ENCODE measurements at places on chromosomes 7 and 10.

GRCh38 chr10:5089865-5090264 is 4.3 kb upstream of the AKR1C3 start:
- DNase-seq = peak; percentile 37

- no peak for DNase-seq
Observed at GRCh38 chr10:11018432-11018841, 765 bp downstream of the CELF2 start.

DNA sequence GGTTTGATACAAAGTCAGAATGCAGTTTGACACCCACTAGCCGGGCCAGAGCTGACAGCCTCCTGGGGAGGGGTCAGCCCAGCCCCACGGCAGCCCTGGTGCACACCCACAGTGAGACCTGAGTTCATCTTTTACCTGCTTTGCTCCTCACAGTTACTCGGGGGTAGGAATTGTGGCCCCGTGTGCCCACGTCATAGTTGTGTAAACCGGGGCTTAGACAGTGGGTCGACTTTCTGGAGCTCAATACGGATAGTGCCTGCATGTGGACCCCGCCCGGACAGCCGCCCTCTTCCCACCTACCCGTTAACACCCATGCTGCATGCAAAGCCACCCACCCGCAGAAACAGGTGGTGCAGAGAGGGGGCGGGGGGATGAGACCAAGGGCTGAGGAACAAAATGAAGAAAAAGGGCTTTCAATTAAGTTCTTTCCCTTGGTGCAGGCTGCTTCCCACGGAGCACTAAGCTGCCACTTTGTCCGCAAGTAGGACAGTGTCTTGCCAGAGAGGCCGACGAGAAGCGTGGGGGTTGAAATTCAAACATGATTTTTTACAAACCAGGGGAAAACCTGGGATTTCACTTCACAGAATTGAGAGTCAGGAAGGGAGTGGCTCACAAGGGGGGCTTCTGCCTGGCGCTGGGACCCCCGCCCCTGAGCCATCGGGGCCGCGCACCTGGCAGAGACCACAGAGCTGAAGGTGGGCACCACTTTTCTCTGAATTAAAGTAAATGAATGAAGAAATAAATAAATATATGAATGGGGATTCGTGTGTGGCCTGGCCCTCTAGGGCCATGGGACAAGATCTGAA is 24.6 kb upstream of the FOXL3 start:
- no peak for DNase-seq

GRCh38 chr10:119700321-119700954 is 25.4 kb upstream of the INPP5F start:
- peak; percentile 16 for DNase-seq

- DNase-seq = no peak
Observed at GRCh38 chr10:1515121-1515779, 222.1 kb downstream of the ADARB2 start.

DNA sequence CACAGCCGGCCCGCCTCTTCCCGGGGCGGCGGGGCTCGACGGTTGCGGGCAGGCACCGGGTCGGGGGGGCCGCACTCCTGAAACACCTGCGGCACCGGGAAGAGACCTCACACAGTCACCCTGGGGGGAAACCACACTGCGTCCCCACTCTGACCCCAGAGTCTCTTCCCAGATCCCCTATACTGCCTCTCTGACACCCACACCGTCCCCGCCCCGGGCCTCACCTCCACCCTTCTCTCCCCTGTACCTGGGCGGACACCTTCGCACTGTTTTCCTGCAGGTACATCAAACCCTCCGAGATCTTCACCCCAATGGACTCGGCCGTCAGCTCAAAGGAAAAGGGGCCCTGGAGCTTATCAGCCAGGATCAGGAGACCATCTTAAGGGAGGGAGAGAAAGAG is 3.4 kb upstream of the GAL3ST4 start:
- DNase-seq = peak; percentile 22

- peak; percentile 45 for DNase-seq
Observed at GRCh38 chr7:80098795-80099194, 35.8 kb upstream of the GNAI1 start.

DNA sequence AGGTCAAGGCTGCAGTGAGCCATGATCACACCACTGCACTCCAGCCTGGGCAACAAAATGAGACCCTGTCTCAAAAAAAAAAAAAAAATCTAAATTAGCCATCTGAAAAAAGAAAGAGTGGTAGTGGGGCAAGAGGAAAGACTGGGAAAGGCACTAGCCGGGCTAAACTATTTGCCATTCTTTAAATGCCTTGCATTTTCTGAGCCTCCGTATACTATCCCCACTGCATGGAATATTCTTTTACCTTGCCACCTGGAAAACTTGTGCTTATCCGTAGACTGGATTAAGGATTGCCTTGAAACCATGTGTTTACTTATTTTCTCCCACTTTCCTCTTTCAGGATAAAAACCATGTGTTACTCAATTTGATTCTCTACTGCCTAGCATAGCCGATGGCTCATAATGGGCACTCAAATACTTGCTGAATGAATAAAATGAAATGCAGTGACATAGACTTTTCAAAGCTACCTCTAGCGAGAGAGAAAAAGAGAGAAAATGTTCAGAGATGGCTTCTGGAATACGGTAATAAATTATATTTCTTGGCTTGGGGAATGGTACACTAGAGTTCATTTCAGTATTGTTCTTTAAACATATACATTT is 30.6 kb downstream of the HYCC1 start:
- DNase-seq = no peak

DNA sequence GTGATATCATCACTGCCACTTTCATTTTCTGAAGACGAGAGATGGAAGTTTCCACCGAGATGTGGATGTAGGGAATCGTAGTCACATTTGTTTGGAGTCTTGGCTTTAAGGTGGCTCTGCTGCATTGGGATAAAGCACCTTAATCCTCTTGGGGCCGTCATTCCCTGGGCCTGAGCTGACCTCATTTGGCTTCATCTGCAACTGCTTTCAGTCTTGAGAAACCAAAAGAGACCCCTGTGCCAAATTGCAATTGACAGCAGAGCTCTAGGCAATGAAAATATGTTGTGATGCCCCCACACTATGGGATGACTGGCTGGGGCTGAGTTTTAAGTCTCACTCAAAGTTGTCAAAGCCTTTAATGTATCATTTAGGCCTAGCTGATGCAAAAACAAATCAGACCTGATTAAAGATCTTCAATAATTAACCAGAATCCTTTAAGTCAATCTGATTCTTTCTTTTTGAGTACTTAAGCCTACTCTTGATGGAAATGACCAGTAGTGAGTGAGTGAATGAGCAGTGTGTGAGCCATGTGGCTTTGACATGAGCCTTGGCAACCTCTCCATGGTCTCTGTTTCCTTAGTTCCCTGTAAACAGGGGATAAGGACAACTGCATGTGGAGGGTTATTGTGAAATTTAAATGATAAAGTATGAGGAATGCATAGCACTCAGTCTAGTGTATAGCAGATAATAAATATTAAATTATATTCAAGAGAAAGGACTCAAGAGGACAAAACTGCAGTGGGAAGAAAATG is 155.0 kb downstream of the BMPER start:
- no peak for DNase-seq

DNA sequence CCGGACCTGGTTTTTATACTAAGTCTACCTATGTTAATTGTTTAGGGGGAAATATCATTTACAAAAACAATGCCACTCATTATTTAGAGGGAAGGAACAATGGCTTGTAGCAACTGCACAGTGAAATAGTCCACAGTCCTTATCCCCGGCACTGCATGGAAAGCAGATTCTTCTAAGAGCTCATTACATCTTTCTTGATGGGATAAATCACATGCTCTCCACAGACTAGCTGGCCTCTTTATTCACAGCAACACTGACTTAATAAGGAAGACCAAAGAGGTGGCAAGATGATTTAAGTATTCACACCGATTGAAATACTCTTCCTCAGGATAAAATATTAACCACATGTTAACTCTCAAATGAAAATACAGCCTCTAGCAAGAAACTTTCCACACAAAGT is 349.4 kb downstream of the PARD3 start:
- DNase-seq = no peak

DNA sequence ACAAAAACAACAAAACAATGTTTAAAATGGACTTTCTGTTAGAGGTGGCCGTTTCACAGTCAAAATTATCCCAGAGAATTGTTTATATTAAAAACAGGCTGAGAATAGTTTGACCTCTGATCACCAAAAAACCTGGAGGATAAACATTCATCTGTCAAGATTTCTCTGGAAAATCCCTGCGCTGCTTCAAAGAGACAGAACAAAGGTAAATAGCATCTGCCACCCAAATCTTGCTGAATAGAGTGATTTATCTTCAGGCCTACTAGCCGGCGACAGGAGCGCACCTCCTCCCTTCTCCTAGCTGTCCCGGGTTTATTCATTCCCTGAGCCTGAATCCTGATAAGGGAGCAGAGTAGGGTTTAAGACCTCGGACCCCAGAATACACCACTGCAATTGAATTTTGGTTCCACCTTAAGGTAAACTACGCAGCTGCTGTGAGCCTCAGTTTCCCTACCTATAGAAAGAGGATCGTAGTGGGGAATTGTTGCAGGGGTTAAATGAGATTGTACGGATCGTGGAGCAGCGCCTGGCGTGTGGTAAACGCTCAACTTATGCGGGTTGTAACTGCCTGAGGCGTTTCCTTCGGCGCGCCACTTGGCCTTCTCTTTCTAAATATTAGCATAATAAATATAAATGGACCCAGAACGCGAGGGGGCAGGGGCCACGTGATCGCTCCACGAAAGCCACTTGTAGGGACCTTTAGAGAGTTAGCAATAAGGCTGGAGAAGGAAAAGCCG is 498 bp upstream of the ST7 start:
- DNase-seq = peak; percentile 78

DNA sequence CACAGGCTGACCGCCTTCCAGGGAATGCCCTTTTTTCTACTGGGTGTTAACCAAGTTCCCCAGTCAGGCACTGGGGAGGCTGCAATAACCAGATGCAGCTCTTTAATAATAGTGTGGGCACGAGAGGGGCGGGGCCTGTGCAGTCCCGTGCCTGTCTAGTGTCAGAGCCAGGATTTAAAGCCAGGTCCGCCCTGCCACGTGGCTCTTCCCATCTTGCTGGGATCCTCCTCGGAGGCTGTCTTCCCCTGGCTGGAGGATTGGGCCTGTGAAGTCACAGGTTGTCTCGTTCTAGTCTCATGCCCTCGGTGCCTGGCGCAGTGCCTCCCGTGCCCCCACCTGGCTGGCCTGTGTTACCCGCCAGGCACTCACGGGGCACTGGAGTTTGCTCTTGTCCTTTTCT is 25.2 kb downstream of the TMEM120A start:
- no peak for DNase-seq

GRCh38 chr7:30764030-30764975 is 6.9 kb upstream of the MINDY4 start:
- no peak for DNase-seq

- peak; percentile 32 for DNase-seq
Observed at GRCh38 chr7:70712942-70713341, 419.0 kb upstream of the GALNT17 start.

GRCh38 chr10:76711222-76711997 is 926.2 kb downstream of the KCNMA1 start:
- DNase-seq = no peak

GRCh38 chr10:3172081-3172445 is 519 bp downstream of the PITRM1 start:
- peak; percentile 32 for DNase-seq

GRCh38 chr10:121838931-121839330 is 88.9 kb downstream of the ATE1 start:
- no peak for DNase-seq

DNA sequence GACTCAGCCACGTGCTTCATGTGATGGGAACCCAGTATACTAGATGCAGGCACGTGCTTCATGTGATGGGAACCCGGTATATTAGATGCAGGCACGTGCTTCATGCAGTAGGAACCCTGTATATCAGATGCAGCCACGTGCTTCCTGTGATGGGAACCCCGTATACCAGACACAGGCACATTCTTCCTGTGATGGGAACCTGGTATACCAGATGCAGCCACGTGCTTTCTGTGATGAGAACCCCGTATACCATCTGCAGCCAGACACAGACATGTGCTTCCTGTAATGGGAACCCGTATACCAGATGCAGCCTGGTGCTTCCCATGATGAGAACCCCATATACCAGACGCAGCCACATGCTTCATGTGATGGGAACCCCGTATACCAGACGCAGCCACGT is 44.0 kb downstream of the MGMT start:
- no peak for DNase-seq

DNA sequence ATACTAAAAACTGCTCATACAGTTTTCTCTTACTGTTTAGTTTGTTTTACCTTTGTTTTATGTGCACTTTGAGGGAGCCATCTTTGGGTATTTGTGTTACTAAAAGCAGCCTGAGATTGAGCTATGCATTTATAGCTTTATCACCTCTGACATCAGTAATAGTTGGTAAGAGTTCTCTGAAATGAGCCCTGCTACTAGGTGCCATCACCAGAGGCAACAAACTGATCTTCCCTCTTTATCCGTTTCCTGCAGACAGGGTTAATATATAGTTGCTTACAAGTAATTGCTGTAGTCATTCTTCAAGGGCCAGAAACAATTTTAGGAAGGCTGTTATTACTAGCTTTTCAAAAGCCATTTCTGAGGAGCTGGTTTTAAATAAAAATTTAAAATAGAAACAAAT is 49.1 kb downstream of the KIF20B start:
- no peak for DNase-seq

- no peak for DNase-seq
Observed at GRCh38 chr10:124356701-124357560, 61.8 kb downstream of the OAT start.

DNA sequence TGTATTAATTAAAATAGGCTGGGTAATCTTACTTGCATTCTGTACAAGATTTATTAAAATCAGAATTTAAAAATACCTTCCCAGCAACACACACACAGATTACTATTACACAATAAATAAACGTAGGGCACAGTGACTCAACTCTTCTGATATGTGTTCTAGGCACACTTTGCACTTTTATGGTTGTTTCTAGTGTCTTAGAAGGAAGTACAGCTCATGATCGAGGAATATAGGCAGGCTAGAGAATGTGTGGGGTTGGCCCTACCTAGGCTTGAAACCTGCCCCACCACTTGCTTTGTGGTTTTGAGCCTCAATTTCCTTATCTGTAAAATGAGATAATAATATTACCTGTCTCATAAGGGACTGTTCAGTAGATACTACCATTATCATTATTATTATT is 30.5 kb downstream of the ARMC3 start:
- DNase-seq = no peak

- no peak for DNase-seq
Observed at GRCh38 chr10:4109469-4109868, 324.5 kb upstream of the KLF6 start.

DNA sequence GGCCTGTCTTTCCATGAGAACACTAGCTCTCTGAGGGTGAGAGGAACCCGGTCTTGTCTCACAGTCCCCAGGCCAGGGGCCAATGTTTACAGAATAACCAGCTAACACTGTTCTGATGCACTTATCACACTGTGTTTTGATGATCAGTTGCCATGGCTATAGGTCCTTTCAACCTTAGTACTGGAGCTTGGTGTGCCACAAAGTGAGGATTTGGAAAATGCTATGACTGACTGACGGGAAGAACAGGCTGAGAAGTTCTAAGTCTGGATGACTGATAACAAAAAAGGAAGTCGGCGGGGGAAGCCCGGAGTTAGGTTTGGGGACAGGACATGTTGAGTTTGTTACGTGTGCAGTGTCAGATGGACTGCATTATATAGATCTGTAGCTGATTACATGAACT is 141.8 kb downstream of the CTTNBP2 start:
- no peak for DNase-seq

GRCh38 chr7:86844608-86845007 is 200.9 kb downstream of the GRM3 start:
- no peak for DNase-seq

- peak; percentile 74 for DNase-seq
Observed at GRCh38 chr7:13532028-13532753, 457.3 kb downstream of the ETV1 start.

Measured in RPMI8226 (cell line).